ENCODE measurements at places on chromosomes 1 and 21.

DNA sequence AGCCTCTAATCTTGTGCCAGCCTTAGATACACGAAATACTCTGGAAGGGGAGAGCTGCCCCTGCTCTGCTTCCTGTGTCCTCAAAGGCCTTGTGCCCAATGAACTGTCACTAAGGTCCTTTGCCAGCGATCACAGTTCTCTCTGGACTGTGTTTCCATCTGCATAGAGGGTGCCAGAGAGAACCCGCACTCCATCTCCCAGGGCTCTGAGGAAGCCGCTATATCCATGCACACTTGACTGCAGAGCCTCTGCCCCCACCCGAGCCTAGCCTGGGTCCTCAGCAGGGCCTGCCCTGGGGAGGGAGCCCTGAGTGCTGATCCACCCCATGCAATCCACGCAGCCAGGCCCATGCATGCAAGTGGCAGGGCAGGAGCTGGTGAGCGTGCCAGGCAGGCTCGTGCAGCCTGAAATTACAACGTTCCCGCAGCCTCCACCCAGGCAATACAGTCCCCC lies 30.6 kb upstream of the KIF21B start:
- no peak for DNase-seq

DNA sequence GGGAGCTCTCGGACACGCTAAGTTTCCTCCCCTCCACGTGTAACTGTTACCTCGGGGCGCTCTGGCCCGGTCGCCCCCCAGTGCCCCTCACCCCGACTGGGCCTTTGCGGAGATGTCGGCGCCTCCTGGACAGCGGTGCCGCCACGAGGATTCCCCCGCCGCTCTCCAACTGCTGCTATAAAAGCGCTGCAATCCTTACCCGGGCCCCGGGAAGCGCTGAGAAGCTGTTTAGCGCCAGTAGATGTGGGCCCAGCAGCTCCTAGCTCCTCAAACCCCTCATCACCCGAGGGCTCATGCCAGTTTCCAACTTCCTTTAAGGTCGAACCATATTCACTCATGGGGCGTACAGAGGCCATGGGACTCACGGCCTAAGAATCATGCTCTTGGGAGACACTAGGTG lies 361 bp upstream of the LMX1A start:
- no peak for DNase-seq

GRCh38 chr21:44062380-44062779 lies 44.8 kb upstream of the PWP2 start:
- DNase-seq = no peak

- DNase-seq = no peak
Observed at GRCh38 chr1:112006416-112007025, 17.1 kb upstream of the KCND3 start.

DNA sequence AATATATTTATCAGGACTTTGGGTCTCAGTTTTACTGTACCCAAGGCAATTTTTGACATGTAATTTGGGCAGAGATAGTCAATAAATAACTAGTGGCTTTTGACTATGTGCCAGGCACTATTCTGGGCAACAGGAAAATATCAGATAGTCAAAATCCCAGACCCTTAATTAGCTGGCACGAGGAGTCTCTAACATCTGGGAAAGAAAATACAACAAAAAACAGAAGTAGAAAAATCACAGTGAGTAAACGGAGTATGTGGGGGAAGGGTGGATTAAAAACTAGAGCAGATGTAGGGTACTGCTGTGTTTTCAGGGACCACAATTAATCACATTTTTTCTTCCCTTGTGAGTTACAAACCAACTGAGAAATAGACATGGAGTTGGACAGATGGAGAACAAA lies 217.8 kb downstream of the NCAM2 start:
- no peak for DNase-seq

- DNase-seq = no peak
Observed at GRCh38 chr1:232899268-232899667, 51.1 kb upstream of the NTPCR start.

DNA sequence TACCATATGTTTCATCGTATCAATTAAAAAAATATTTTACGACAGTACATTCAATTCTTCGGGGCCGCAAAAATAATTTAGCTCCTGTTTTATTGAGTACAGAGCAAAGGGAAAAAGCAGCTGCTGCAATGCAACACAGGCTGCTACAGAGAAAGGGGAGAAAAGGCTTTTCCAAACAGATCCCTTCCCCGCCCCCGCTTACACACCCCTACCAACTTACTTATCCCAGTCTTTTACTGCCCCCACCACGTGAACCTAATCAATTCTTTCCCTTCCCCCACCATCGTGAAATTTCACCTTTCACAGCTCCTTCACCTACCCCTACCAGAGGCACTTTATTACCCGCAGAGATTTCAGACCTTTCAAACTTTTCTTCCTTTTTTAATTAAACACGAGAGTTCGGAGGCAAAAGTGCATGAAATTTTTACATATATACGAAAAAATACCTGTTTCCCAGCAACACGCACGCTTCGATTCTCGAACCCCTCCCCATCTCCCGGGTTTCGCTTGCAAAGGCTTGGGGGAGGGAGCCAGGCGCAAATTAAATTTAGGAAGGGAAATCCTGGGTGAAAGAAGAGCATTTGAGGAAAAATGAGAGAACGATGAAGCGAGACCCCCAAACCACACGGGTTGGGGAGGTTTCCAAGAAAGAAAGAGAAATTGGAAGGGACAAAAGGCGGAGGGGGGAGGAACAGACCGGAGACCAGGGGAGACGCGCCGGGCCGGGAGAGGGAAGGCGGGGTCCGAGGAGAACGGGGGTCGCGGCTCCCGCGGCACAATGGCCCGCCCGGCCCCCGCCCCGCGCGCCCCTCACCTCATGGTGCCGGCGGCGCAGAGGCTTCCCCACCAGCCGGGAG lies 823 bp downstream of the ENAH start:
- no peak for DNase-seq

- DNase-seq = no peak
Observed at GRCh38 chr1:159996653-159997052, 35.1 kb downstream of the PIGM start.

- DNase-seq = no peak
Observed at GRCh38 chr1:212450331-212450881, 17.7 kb downstream of the NENF start.

GRCh38 chr21:32102426-32102825 lies 176.4 kb downstream of the MIS18A start:
- DNase-seq = no peak

GRCh38 chr1:30110846-30111245 lies 612.5 kb downstream of the MATN1 start:
- no peak for DNase-seq

- no peak for DNase-seq
Observed at GRCh38 chr1:13554798-13555197, 28.8 kb upstream of the PDPN start.

- DNase-seq = no peak
Observed at GRCh38 chr1:206846487-206846886, 18.9 kb upstream of the IL20 start.

DNA sequence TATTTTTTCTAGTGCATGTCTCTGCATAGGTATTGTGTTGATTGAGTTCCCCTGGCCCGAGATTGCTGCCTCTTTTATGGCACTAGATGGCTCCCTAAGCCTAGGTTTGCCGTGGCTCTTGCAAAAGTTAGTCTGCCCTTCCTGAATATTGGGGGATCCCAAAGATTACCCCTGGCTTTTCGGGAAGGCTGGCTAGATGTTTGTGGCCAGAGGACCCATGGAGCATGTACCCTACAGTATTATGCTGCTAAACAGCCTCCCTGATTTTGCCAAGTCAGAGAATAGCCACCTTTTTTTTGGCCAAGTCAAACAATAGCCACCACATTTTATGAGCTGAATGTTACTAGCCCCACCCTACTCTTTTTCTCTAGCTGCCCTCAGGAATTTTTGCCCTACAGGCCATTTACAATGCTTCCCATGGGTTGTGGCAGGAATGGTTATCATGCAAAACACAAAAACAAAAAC lies 343.2 kb downstream of the OLFM3 start:
- no peak for DNase-seq

- DNase-seq = no peak
Observed at GRCh38 chr1:23062271-23062670, 43.0 kb downstream of the KDM1A start.

DNA sequence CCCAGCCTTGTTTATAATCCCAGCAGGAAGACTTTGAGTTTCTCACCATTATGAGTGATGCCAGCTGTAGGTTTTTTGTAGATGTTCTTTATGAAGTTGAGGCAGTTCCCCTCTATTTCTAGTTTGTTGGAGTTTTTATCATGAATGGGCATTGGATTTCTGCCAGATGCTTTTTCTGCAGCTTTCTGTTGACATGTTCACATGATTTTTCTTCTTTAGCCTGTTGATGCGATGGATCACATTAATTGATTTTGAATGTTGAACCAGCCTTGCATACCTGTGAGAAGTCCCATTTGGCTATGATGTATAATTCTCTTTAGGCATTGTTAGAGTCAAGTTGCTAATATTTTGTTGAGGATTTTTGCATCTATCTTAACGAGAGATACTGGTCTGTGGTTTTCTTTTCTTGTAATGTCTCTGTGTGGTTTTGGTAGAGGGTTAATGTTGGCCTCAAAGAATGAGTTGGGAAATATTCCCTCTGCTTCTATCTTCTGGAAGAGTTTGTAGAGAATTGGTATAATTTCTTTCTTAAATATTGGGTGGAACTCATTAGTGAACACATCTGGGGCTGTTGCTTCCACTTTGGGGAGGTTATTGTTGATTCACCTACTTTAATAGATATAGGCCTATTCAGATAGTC lies 33.2 kb downstream of the ZBTB40 start:
- DNase-seq = no peak

DNA sequence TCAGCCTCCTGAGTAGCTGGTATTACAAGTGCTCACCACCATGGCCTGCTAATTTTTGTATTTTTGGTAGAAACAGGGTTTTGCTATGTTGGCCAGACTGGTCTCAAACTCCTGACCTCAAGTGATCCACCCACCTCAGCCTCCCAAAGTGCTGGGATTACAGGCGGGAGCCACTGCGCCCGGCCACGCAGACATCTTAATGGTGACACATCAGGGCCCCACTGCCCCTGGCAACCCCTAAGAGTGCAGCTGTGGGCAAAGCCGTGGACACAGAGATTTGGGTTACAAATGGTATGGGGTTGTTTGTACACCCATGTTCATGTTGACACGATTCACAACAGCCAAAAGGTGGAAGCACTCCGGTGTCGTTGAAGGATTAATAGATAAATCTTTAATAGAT lies 29.8 kb downstream of the IFNGR2 start:
- no peak for DNase-seq

DNA sequence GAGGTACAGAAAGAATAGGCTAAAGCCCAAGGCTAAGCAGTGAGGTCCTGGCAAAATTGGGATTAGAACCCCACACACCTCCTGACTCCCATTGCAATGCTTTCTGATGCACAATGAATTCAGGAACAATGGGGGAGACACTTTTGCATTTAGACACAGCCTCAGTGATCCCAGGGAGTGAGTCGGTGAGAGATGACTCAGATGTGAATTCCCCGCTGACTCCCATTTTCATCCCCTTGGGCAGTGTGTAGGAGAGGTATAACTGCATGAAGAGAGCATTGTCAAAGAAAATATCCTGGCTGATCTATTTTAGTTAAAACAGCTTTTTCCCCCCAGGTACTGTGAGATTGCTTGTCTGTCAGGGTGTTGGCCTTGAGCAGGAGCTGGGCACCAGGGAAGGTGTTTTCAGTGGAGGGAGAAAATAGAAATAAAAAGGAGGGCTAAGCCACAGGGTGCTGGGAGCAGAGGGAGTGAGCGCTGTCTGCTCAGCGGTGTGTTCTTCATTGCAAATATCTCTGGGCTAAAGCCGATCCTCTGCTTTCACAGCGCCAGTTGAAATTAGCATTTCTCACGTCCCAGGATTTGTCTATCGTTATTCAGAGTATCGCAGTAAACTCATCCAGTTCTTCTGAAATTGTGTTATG lies 247.7 kb upstream of the PTBP2 start:
- DNase-seq = no peak

DNA sequence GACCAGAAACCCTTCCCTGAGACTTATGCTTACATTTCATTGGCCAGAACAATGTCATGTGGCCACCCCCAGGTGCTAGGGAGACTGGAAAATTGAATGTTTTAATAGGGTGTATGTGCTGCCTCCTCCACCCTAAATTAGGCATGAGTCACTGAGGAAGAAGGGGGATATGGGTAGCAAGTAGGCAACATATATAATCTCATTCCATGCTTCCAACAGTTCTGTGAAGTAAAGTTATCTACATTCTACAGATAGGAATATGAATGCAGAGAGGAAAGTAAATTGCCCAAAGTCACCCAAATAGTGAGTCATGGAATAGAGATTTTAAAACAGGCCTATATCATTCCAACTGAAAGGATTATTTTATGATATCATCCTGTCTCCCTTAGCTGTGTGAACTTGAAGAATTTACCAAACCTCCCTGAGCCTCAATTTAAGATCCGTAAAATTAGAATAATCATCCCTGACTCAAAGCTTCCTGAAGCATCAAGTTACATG lies 168.6 kb upstream of the FGGY start:
- no peak for DNase-seq

GRCh38 chr1:183702087-183702812 lies 49.1 kb upstream of the APOBEC4 start:
- no peak for DNase-seq

DNA sequence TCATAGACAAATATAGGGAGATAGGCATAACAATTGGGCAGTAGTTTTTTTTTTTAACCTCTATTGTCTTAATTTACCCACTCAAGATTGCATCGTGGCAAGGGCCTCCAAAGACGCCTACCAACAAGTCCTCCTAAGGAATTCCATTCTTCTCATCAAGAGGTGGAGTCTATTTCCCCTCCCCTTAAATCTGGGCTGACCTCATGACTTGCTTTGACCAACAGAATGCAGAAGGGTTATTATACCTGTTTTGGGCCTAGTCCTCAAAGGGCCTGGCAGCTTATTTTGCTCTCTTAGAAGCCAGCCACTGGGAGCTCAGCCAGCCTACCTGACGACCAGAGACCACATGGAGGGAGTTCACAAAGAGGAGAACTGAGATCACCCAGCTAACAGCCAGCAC lies 92.3 kb downstream of the COQ8A start:
- no peak for DNase-seq

- no peak for DNase-seq
Observed at GRCh38 chr1:93537924-93538323, 90.0 kb downstream of the FNBP1L start.

DNA sequence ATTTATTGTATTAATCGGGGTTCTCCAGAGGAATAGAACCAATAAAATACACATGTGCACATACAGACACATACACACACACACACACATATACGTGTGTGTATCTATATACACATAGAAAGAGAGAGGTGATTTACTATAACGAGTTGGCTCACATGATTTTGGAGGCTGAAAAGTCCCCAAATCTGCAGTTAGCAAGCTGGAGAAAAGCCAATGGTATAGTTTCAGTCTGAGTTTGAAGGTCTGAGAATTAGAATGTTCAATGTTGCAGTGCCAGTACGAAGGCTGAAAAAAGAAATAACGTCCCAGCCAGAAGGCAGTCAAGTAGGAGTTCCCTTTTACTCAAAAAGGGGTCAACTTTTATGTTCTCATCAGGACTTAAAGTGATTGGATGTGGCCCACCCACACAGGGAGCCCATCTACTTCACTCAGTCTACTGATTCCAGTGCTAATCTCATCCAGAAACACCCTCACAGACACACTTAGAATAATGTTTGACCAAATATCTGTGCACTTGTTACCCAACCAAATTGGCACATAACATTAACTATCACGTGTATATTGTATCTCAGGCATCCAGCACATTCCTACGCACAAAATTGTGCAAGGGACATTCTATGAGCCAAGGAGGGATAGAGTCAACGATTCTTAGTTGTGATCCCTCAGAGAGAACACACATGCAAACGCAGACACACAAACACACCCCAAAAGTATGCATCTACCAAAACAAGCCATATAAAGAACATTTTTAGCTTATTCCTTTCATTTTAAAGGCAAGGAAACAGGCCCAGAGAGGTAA lies 195.5 kb upstream of the DUSP10 start:
- DNase-seq = no peak
